ENCODE measurements at places on chromosomes 2 and 18.

- H3K4me1 ChIP-seq = no peaks in the 10 kb centered on the region
- no peaks in the 10 kb centered on the region for H3K27me3 ChIP-seq
- DNase-seq = no peak
- H3K27ac ChIP-seq = no peak overlapping the region
Measured at GRCh38 chr2:423479-423878, 135.6 kb upstream of the ALKAL2 start.

DNA sequence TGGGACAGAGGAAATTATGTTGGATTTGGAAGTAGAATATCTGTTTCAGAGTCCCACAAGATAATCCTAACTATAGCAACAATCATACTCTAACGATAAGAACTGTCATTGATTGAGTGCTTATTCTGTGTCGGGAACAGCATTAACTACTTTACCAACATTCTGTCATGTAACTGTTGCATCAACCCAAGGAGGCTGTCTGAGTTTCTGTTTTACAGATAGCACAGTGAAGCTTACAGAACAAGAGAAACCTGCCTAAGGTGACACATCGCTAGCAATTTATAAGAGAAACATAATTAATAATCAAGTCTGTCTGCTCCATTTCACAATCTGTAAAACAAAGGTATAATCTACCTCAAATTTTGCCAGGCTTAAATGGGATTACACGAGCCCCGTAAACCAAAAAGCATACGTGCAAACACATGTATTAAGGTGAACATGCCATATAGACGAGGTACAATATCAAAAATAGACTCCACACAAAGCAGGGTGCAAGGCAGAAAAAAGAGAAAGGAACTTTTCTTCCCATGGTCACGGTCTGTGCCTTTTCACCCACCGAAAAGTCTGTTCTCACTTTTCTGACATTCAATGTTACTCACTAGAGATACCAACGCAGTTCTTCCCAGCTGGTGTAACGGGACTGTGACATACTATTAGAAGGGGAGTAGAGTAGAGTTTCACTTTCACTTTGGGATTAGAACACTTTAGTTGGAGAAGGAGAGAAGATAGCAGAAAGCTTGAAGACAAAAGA lies 37.2 kb upstream of the SLC8A1 start:
- H3K4me1 ChIP-seq = no peaks in the 10 kb centered on the region
- DNase-seq = no peak
- H3K27ac ChIP-seq = no peak overlapping the region

DNA sequence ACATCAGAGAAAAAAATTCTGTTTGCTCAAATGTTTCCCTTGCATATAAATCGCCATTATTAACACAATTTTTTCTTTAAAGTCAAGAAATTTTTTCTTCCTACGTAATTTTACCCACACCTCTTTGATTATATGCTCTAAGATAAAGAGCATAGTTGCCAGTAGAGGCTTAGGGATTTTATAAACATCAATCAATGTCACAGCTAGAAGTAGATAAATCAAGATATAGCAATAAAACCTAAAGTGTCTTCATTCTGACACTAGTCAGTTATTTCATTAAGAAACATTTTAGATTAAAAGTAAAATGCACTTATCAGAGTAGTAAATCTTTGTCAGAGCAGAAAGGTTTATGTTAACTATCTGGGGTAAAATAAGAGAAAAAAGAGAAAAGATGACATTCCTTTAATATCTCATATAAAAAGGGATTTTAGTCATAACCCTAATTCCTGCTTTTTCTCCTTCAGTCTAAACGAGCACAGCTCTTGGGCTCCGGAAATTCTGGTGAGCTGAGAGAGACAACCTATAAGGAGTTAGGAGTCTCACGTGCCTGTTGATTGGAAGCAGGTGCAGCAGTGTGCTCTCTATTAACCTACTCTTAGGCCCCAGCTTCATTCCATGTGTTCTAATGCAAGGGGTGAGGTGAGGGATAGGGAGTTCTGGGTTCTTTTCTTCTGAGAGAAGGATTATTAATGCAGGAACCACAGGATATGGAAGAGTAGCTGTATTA lies 172.4 kb upstream of the GULP1 start:
- H3K36me3 ChIP-seq = no peaks in the 10 kb centered on the region
- peak overlapping the region; percentile 54 for H3K27ac ChIP-seq
- peaks cover 34% of the 10 kb centered on the region for H3K4me1 ChIP-seq
- DNase-seq = no peak
- H3K4me3 ChIP-seq = peak overlapping the region; percentile 40

- no peak overlapping the region for H3K4me3 ChIP-seq
- no peak overlapping the region for H3K27ac ChIP-seq
- H3K36me3 ChIP-seq = peaks cover 3% of the 10 kb centered on the region
- no peaks in the 10 kb centered on the region for H3K27me3 ChIP-seq
Measured at GRCh38 chr18:58955738-58956137, 91.1 kb downstream of the ZNF532 start.

DNA sequence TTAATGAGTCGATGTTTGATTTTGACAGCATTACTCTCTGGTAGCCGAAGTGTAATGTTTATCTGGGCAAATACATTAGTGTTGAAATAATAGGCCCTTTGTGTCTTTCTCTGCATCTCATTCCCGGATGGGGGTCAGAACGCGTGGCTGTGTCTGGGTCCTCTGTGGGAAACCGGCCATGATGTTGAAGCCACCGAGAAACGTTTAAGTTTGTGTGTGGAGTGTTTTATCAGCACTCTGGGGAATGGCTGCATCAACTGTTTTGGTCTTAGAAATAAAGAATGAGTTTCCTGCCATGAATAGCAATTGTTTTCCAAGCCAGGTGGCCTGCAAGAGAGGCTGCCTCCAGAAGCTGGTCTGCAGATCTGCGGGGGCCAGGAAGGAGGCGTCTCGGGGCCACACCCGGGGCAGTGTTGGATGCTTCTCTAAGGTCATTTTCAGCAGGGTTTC lies 69.7 kb downstream of the RNF144A start:
- no peak overlapping the region for H3K4me3 ChIP-seq
- H3K4me1 ChIP-seq = no peaks in the 10 kb centered on the region
- H3K36me3 ChIP-seq = no peaks in the 10 kb centered on the region
- no peak for DNase-seq
